ENCODE measurements at places on chromosomes 5 and 9. TPM values are rescaled to one million over a fixed set of nuclear protein-coding genes. Genes with fewer than 3 reads are reported as not detected.

KLF9 gene
- polyA plus RNA-seq = 7.0 TPM

TMEM171 gene
- 4.7 TPM for polyA plus RNA-seq

CORO2A gene
- polyA plus RNA-seq = 2.1 TPM

WDR31 gene
- polyA plus RNA-seq = 7.9 TPM

SPACA9 gene
- polyA plus RNA-seq = 9.3 TPM

DNA sequence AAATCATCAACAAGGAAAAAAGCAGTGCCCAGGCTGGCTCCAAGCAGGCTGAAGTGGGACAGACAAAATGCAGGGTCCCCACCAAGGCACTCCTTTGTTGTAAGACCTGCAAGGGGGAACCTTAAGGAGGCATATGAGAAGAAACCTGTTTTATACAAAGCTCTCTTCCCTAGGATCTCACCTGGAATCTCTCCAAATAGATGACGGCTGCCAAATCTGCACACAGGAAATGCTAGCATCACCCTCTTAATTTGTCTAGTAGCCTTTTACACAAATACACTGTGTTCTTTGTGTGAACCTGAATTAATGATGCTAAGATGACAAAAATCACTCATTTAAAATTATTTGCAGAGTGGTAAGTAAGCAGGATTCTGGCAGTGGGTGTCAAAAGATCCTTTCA is 280.2 kb downstream of the SPOCK1 start:
- DNase-seq = no peak

GRCh38 chr5:40915341-40915926 is 6.1 kb downstream of the C7 start:
- DNase-seq = no peak

DNA sequence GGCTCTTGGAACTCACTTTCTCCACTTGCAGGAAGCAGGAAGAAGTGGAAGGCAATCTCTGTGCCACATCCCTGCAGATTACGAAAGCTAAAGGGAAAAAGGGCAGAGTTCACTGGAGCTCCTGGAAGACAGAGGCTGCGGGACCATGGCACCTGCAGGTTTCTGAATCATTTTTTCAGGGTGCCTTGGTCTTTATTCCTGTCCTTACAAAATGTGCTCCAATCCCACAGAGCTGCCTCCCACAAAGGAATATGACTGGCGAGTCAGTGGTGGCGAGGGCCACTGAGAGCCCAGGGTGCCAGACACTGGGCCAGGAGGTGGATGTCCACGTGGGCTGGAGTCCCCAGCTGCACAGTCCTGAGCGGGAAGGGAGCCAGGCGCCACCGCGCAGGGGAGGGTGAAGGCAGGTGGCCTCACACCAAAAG is 183.0 kb downstream of the FANCC start:
- no peak for DNase-seq

DNA sequence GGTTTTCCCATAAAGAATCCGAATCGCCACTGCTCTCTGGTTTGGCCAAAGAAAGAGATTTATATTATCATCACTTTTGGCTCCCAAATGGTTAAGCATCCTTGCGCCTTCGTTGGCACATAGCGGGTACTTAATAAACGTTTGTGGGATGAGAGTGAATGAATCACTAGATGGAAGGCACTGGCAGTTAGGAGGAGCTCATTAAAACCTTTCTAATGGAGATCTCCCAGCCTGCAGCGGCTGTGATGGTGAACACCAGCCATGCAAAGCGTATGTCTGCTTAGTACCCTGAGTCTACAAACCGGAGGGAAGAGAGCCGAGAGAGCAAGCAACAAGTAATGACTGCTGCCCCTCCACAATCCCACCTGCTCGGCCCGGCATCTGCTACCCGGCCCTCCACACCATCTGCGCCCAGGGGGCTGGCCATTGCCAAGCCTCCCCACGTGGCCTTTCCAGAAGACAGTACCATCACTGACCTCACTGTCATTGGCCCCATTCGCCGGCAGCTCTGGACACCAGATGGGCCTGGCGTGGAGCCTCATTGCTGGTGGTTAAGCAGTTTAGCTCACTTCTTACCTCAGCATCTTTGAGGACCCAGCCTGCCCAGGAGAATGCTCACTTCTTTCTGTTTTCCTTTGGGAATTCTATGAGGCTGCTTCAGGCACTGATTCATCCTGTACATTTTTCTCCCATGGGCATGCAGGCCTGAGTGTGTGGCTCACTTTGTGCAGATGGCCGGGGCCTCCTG is 39.3 kb upstream of the ANKRD33B start:
- no peak for DNase-seq

DNA sequence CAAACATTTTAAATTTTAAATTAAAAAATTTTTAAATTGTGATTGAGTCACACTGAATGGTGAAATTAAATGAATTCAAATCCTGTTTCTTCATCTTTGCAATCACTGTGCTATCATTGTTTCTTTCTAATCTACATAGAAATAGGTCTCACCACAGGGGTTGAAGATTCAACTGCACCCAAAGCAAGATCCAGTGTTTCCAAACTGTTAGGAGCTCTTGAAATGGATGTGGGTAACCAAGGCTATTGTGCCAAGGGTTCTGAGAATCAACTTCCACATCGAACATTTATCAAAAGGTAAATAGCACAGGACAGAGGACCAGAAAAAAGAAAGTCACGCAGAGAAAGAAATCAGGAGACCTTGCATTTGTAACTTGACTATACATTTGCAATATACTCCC is 172.6 kb upstream of the RASEF start:
- no peak for DNase-seq

DNA sequence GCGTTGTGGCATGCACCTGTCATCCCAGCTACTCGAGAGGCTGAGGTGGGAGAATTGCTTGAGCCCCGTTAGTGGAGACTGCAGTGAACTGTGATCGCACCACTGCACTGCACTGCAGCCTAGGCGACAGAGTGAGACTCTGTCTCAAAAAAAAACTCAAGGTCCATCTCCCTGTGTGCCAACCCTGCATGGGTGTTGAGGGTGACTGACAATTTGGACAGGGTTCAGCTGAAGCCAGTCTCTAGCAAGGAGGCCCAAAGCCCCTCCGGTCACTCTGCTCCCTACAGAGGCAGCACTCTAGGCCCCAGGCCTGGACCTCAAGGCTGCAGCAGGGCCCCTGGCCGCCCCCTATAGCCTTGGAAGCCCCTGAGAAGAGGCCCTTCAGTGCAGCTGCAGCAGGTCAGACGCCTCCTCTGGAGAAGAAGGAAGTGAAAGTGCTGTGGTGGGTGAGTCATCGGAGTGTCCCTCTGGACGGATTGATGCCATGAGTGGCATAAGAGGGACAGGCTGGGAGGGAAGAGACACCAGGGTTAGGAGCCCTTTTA is 39.2 kb upstream of the NEK6 start:
- no peak for DNase-seq

All from right renal cortex interstitium (tissue), 3 donors.